NCI-H2081 treated with DMSO at 0.1 percent for 48 hours (cell line): ENCODE measurements at places on chromosomes 7 and 10.
A peak's percentile ranks its signal among the peaks of the same experiment; 100 is the strongest.

GRCh38 chr10:16776896-16777295 is 40.3 kb downstream of the RSU1 start:
- no peak for DNase-seq

- no peak for DNase-seq
Measured at GRCh38 chr7:28516390-28517172, 104.3 kb downstream of the CREB5 start.

GRCh38 chr10:15137636-15138035 is 30.9 kb downstream of the NMT2 start:
- DNase-seq: no peak

DNA sequence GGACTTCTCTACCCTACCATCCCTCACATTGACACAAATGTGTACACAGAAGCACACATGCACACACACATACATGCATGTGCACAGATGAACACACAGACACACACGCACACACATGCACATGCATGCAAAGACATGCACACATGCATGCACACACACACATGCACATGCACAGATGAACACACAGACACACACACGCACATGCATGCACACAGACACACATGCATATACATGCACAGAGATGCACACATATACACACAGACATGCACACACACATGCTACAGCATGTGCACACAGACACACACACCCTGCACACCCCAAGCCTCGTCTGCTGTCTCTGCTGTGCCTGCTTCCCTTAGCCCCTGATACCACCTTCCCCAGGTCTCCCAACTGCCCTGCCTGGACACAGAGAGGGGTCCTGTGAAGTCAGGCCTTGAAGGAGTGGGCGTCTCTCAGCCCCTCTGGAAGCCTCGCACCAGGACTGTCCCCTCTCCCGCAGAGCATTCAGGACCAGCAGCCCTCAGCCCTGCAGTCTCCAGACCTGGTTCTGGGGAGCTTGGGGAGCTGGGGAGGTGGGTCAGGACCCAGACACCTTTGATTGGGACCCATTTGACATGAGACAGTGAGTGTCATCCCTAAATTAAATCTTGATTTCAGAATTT is 181.8 kb downstream of the DNAJB6 start:
- DNase-seq: no peak

DNA sequence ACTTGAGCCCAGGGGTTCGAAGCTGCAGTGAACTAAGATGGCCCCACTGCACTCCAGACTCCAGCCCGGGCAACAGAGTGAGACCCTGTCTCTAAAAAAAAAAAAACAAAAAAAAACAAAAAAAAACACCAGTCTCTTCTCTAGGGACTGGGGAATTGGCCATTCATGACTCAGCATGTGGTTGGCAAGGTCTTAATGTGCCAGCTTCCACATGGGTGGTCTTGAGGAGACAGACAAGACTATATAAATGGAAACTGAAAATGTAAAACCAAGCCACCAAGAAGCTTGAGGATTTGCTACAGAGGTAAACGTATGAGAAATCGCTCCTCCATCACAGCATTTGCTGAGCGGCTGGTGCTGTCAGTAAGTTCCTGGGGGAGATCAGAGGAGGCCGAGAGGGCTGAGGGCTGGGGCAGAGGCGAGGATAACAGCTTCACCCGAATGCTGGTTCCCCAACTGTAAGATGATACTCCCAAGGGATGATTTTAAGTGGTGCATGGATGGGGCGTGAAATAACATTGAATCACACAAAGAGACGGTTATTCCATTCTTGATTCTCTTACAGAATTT is 128.7 kb downstream of the C10orf105 start:
- no peak for DNase-seq

DNA sequence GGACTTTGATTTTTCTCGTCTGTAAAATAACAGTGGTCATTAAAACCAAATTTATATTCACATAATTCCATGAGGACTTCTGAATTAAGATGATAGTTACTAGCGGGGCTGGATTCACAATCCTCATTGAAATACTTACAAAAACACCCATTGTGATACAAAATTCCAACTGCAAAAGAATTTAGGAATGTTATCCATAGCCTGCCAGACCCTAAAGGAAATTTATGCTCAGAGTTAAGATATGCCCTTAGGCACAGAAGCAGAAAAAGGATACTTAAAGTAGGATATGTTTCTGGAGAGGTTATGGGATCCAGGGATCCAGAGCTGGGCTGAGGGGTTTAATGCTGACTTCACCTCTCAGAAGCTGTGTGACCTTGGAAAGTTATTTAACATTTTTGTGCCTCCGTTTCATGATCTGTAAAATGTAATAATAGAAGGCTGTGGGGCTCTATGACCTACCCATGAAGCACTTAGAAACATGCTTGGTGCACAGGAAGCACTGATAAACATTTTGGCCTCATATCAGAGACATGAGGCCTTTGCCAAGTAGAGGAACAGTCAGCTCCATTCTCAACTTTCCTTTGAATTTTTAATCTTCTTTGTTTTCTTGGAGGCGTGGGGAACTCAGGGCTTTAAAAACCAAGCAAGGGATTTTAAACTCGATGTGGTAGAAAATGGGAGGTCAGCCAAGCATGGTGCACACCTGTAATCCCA is 744.7 kb downstream of the KCNMA1 start:
- no peak for DNase-seq

- no peak for DNase-seq
Measured at GRCh38 chr10:131982185-131982756, 548 bp upstream of the BNIP3 start.

- no peak for DNase-seq
Measured at GRCh38 chr7:113128031-113128430, 9.7 kb upstream of the SMIM30 start.

DNA sequence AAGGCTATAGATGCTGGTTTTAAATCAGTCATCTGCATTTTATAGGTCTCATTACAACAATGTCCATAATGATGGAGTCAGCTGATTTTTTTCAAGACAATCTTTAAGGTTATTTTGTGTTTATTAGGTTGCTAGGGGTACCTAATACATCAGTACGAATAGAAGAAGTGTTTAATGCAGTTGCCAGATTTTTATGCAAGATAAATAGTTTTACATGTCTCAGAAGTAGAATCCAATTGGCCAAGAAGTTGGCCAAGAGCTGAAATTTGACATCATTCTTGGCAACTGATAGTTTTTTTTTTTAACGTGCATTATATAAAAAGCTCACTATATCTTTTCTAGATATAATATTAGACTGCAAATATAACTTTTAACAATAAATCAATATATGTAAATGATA is 208.5 kb downstream of the TRIL start:
- no peak for DNase-seq

DNA sequence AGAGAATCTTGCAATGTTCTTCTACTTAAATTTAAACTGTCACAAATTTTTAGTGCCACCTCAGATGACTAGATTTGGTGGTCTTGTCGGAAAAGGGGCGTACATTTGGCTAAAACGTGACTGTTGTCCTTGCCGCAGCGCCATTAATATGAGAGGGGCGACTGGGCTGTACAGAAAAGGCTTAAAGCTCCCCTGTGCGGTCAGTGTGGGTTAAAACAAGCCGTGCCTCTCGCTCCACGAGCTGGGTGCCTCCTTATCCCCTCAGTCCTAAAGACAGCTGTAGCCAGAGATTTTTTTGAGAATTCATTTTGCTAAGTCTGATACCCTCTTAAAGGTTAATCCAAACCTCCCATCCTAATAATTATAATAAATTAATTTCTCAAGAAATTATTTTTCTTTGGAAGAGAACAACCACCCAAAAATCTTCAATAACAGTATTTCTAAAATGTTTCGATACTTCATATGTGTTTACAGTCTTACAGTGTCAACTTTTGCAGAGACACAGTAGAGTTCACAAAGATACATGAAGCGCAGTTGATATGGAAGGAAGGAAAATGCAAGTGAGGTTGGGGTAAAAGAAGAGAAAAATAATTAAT is 68.6 kb downstream of the C7orf25 start:
- no peak for DNase-seq

DNA sequence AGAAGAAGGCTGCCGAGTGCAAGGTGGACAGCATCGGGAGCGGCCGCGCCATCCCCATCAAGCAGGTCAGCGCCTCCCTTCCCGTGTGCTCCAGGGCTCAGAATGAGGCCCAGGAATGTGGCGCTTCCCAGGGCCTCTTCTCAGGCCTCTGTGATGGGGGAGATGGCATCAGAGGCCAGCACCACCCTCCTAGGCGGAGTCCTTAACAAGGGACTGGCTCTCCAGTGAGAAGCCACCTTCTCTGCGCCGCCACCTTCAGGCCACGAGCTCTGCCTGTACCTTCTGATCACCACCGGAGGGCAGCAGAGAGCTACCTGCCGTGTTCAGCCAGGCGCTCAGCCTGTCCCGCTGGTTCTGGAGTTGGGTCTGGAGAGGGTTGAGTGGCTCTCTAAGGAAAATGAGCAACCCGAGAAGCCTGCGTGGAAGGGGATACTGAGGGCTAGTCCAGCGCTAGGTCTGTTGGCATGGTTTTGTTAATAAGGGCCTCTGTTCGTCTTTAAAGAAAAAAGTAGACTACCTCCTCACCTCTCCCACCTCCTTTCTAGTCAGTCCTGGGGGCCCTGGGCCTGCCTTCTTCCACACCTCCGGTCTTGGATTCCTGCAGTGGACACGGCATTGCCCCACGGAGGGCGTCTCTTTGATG is 37.7 kb downstream of the AGAP3 start:
- no peak for DNase-seq

- no peak for DNase-seq
Measured at GRCh38 chr10:116112232-116113231, 160.5 kb downstream of the GFRA1 start.

- DNase-seq: no peak
Measured at GRCh38 chr7:79459381-79459780, 5.9 kb upstream of the MAGI2 start.

DNA sequence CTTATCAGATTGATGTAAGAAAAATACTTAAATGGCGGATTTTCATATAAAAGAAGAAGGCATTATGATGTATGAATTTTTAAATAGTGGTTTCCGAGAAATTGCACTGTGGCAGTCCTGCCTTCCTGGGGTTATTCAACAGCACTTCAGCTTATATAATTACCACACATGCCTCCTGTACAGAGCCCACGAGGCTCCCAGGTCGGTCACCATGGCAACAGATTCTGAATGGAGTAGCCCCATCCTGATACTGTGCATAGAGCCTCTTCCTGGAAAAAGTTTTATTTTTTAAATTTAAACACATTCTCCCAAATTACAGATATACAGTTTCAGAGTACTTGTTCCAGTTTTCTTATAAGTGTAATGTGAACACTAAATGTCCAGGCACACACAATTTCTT is 15.9 kb upstream of the ASB4 start:
- peak; percentile 91 for DNase-seq

- no peak for DNase-seq
Measured at GRCh38 chr10:124875596-124875995, 66.3 kb upstream of the ZRANB1 start.

GRCh38 chr7:122343601-122344302 is 39.2 kb upstream of the FEZF1 start:
- no peak for DNase-seq

- no peak for DNase-seq
Measured at GRCh38 chr10:27449571-27449970, 54.5 kb upstream of the RAB18 start.

DNA sequence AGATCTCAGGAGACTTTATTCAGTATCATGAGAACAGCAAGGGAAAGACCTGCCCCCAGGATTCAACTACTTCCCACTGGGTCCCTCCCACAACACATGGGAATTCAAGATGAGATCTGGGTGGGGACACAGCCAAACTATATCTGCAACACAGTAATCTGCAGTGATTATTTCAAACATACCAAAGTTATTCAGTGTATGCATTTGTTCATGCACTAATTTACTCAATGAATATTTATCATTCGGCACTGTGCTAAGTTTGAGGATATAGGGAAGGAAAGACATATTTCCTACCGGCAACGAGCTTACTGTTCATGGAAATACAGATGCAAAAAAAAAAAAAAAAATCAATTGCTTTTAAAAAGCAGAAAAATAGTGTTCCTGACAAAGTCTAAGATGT is 91.6 kb upstream of the IMMP2L start:
- DNase-seq: no peak
